ENCODE measurements at places on chromosomes 2 and 18.

DNA sequence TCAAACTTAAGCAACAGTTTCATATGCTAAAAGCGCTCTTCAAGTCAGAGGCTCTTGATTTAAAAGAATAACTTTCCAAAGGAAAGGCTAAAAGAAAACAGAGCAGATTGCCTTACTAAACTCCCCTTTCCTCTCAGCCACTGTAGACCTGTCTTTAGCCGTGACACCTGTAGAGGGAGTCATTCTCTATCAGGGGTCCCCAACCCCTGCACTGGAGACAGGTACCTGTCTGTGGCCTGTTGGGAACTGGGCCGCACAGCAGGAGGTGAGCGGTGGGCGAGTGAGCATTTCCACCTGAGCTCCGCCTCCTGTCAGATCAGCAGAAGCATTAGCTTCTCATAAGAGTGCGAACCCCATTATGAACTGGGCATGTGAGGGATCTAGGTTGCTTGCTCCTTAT lies 9.6 kb downstream of the SLC14A1 start:
- DNase-seq, result no peak

DNA sequence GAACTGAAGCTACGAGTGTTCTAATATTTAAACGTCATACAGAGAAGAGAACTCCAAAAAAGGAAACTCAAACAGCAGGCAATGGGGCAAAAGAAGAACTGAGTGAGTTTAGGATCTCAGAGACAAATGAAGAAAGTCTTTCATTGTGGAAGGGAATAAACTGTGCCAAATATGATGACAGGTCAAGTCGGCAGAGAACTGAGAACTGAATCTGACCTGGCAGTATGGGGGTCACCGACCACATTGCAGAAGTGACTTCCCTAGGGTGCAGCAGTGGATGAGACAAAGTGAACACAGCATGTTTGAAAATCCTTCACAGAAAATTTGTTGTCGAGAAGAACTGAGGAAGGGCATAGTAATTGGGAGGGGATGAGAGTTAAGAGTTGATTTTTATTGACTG lies 55.9 kb downstream of the TTC21B start:
- no peak for DNase-seq

DNA sequence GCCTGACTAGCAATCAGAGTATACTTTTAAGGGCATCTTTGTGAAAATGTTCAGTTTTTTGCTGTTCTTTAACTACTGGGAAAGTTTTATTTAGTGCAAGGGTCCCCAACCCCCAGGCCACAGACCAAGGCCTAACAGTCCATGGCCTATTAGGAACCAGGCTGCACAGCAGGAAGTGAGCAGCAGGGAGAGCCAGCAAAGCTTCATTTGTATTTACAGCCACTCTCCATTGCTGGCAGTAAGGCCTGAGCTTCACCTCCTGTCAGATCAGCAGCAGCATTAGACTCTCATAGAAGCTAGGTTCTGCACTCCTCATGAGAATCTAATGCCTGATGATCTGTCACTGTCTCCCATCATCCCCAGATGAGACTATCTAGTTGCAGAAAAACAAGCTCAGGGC lies 17.1 kb upstream of the NR4A2 start:
- DNase-seq, result no peak

DNA sequence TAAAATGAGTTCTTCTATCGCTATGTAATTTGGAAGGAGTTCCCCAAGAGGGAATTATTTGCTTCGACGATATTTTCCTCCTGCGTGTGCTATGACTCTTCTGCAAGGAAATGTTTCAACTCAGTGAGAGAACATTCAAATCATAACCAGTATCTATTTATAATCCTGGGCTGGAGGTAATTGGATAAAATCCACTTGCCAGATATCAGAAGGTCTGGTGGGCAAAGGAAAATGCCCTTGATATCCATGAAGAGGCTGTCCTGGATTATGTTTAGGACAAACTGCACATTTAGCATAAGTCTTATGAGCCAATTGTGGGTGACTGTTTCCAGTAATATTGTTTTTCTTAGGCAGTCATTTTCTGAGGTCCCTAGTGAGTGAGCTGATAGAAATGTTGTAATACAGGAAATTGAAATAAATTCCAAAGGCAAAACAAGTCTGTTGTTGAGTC lies 17.7 kb downstream of the RPIA start:
- DNase-seq, result no peak
